ENCODE measurements at places on chromosomes 7 and 10.

DNA sequence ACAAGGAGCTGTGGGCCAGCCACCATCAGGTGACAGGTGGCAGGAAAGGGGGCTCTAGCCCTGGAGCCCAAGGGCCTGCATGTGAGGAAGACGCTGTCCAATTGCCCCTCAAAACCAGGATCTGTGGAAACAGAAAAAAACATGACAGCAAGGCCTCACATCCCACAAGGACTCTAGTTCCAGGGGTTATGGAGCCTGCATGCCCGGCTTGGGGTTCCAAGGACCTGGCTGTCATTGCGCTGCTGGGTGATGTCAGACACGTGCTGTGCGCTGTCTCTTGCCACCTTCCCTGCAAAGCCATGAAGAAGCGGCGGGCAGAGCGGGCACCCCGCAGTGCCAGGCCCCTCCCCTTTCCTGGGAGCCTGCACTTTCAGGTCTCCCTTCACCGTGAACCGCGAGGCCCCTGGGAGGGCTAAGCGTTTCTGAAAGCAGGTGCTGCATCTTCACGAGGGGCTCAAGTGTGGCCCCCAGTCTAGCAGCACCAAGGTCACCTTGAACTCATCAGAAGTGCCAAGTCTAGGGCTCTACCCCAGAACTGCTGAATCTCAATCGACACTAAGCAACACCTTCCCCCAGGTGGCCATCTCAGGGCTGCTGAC is 15.1 kb upstream of the CRYGN start:
- DNase-seq: no peak

GRCh38 chr7:157150882-157151281 is 12.2 kb downstream of the UBE3C start:
- DNase-seq: no peak

GRCh38 chr10:28857164-28857563 is 179.8 kb downstream of the BAMBI start:
- no peak for DNase-seq

GRCh38 chr7:12481722-12482121 is 78.1 kb upstream of the VWDE start:
- DNase-seq: no peak

DNA sequence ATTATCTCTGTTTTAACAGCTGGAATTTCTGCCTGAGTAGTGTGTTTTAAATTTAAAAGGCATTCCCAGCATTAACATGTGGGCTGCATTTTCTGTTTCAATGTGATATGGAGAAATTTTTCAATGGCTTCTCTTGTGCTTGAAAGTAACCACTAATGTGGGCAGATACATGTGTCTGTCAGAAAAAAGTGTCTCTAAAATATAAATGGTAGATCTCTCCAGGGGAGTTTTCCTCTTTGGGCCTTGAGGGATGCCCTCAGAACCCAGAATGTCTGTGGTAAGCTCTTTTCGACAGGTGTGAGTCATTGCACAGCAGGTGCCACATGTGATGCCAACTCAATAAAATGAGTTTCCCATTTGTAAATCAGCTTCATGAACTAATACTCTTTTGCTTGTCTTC is 221.1 kb downstream of the SEMA3E start:
- DNase-seq: no peak

GRCh38 chr7:29297194-29297890 is 102.8 kb downstream of the CHN2 start:
- no peak for DNase-seq

DNA sequence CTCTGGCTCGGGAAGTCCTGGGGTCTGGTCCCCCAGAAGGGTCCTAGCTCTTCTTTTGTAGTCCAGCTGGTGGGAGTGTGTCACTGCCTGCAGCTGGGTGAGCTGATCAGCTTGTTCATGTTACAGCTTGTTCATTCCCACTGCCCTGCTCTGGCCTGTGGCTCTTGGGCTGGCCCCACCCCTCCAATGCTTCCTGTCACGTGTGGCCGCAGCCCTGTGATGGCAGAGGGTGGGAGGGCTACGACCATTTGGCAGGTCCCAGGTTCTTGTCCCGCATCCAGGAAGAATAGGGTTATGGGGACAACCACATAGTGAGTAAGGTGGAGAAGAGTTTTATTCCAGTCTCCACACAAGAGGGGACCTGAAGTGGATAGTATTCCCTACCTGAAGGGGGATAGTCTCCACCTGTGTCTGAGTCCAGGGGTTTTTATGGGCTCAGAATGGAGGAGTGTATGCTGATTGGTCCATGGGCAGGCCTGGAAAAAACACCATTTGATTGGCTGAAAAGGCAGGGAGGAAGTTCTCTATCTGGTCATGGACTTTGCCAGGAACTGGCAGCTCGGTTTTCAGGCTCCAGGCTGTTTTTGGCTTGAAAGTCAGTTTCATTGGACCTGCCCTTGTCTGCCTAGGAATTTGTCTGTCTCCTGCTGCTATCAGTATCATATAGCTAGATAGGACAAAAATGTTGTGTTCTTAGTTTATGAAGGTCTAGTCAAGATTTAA is 13.1 kb downstream of the SDHAF3 start:
- no peak for DNase-seq

DNA sequence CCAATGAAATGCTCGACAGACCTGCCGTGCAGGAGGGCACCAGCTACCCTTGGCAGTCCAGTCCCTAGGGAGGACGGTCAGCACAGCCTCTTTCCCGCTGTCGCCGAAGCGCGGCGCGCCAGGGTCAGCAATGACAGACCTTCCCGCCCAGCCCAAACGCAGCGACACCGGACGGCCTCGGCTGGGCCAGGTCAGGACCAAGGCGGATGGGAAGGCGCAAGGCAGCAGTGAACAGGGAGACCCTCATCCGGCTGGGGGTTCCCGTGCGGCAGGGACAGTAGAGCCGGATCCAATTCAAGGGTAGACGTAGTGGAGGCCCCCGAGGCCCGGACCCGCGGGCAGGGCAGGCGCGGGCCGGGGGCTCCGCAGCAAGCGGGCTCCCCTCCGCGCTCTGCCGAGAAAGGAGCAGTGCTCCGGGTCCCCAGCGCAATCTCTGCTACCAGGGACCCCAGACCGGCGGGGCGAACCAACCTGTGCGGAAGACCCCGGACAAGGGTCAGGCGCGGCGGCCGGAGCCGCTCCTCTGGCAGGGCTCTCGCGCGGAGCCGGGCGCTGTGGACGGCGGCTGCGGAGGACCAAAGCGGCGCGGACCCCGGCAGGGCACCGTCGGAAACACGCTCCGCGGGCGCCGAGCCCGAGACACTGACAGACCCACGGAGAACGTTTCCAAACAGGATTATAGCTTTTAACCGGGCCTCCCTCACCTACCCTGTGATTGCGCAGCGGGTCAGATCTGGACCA is at the start of gene SEC31B:
Gene SEC31B, minus strand, starts transcription at position 551 of the 741 bp plus-strand sequence. CDS start 2,909 bp downstream, outside the sequence.
- DNase-seq: peak; percentile 28

GRCh38 chr7:1916601-1916970 is 246.5 kb downstream of the ELFN1 start:
- no peak for DNase-seq

- DNase-seq: no peak
These were observed 34.9 kb upstream of the PTF1A start for GRCh38 chr10:23157239-23157681.

GRCh38 chr10:13453896-13454295 is 74.9 kb downstream of the BEND7 start:
- DNase-seq: no peak

GRCh38 chr10:74342991-74343390 is 192.0 kb downstream of the ADK start:
- DNase-seq: no peak

DNA sequence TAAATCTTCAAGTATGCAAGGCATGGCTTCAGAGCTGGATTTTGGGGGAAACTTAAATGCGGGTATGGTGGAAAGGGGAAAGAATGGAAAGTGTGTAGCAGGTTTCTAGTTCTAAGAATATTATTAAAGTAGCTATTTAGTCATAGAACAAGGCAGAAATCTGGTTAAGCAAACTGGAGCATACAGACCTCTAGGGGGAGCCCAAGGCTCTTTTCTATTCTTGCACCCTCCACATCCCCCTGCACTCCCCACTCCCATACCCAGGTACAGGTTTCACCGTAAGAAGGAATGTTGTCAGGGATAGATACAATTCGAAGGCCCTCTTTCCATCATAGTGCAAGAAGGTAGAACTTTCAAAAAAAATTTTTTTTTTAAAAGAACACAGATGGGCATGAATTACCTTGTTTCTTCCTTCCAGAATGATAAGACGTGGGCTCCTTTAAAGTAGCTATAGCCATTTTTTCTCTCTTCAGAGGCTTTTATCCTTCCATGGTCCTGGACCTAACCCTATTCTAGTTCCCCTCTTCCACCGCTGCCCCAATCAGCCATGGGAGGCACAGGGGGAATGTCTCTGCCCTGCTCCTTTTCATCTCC is 41.5 kb upstream of the SMIM30 start:
- peak; percentile 46 for DNase-seq
